ENCODE measurements at places on chromosomes 7 and 10.

GRCh38 chr10:121833387-121833786 lies 94.4 kb downstream of the ATE1 start:
- DNase-seq: no peak

DNA sequence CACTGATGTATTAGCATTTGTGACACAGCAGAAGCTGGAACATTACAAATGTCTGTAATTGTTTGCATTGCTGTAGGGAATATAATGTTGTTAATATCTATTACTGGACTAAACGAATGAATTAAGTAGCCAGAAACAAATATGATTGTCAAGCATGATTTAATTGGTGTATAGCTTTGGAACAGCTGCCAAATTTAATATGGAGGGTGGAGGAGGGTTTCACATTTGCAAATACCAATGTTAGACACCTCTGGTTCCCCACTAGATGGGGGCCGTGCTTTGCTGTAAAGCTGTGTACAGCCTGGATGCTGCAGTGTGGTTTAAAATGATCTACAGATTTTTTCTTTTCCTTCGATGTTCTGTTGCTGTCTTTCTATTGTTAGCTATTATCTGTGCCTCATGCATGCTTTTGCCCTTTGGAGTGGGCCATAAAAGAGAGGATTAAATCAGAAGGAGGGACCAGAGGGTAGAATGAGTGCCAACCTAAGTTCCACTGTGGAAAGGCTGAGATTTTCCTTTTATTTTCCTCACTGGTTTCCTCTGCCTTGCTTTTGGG lies 23.1 kb downstream of the DNAJB9 start:
- no peak for DNase-seq

DNA sequence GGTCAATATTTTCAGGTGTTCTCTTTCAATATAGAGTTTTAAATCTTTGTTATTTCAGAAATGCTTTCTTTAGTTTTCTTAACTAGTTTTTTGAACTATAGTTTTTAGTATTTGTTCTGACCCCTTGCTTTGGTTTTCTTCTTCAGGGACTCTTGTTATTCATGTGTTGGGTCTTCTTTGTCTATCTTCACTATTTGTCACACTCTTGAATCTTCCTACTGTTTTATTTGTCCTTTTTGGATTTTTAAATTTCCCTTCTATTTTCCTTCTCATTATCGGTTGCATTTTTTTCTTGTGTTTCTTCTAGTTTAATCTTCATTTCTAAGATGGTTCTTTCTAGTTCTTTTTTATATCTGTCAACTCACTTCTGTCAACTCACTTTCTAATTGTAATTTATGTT lies 37.1 kb upstream of the PRKAG2 start:
- no peak for DNase-seq

DNA sequence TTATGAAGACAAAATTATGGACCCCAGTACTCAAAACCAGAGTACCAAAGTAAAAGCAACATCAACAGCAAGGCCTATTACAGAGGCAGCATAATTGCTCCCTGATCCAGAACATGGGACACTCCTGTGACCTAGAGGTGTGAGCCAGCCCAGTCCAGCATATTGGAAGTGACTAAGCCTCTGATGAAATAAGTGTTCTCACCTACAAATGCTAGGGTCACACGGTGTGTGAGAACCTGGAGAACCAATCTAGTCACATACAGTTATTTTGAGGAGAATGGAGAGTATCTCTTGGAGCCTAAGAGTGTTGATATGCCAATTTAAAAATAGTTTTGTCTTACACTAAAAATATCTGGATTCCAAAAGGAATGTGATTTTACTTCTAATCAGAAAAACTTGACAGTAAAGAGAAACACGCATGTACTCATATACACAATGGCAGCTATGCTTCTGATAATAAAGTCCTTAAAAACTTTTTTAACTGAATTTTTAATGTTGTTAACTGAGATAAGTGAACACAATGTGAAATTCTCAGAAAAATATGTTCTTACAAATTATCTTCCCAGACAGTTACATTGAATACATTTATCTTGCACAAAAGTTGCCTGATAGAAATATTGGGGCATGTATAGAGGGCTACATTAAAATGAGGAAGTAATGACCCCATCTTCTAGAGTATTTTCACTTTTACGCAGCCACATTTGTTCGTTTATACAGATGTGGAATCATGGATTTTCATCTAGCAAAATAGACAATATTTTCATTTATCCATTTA lies 56.8 kb upstream of the CD36 start:
- DNase-seq: no peak

- no peak for DNase-seq
Observed at GRCh38 chr10:128178302-128178958, 52.2 kb upstream of the MKI67 start.
